Activated CD4-positive, alpha-beta T cell treated with anti-CD3 and anti-CD28 coated beads, Interleukin-2, amount 50 U/mL, for 48 hours (primary cell): ENCODE measurements at places on chromosomes 12 and 14.

GRCh38 chr12:7123806-7124522 is 4.7 kb downstream of the RBP5 start:
- DNase-seq = no peak

GRCh38 chr12:101823039-101823438 is 7.7 kb downstream of the GNPTAB start:
- no peak for DNase-seq

GRCh38 chr14:74712499-74713394 is at the start of the genes AREL1 and FCF1:
AREL1 (minus strand) TSS chr14:74713080; CDS start chr14:74685615, 27,465 bp downstream.
FCF1 (plus strand) TSS chr14:74713144; CDS start chr14:74713198, 54 bp downstream.
- DNase-seq = peak; percentile 82

DNA sequence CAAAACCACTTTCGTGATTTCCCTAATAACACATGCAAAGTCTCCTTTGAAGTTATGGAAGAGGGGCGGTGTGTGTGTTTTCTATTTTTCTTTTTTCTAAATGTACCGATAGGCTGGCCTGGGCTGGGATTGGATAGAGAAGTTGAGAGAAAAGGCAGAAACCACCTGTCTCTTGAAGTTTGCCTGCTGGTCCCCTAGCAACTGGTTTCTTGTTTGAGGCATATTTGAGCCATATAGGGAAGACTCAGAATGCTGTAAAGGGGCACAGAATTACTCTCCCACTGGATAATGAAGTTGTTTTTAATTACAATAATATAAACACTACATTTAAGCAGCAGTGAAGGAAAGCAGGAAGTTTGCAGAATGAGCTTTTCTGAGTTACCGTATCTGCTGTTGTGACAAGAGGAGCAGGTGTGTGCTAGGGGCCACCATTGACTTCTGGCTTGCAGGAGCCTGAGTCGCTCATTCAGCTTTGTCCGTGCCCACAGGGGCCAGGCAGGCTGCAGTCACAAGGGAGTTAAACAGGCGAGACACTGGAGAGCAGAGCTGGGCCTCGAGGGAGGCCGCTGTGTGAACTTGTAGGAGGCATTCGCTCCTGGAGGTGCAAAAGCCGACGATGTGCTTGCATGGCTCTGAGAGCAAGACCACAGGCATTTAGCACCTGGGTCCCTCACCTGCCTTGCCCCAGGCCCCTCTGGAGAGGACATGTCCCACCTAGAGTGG is 173.8 kb upstream of the RGS6 start:
- no peak for DNase-seq

DNA sequence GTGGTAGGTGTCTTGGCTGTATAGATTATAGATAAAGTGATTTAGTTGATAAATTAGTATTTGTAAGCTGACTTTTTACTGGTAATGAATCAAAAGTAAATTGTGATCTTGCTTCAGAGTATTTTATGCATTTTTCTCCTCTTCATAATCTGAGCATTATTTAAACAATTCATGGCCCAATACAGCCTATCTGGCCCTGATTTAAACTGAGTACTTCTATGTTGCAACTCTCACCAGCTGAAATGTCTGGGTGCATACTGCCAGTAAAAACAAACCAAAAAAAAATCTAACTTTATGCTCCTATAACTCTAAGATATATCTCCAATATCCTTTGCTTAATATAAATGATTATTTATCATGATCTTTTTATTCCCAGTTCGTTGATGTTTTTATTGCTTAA is 86.6 kb downstream of the MIA2 start:
- DNase-seq = no peak

- no peak for DNase-seq
These were observed 258.6 kb upstream of the TMEM132C start for GRCh38 chr12:128008341-128008740.

- DNase-seq = no peak
These were observed 19.9 kb downstream of the EIF2B2 start for GRCh38 chr14:75022655-75023054.

DNA sequence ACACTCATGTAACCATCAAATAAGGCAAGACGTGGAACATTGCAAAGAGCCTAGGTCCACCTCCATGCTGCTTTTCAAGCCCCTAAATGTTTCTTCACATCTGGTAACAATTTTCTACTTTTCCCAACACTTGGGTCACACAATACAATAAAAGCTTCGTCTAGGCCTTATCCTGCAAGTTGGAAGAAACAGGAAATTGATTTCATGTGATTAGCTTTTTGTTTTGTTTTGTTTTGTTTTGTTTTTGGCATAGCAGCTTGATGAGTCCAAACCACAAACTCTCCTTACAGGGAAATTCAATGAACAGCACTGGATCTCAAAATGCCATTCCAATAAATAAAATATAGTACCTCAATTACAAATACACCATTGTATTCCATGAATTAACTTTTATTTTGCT is 19.3 kb downstream of the TAS2R50 start:
- DNase-seq = no peak

GRCh38 chr14:23481362-23481970 is 12.0 kb downstream of the NGDN start:
- no peak for DNase-seq

- no peak for DNase-seq
These were observed 76.9 kb downstream of the ATF7IP start for GRCh38 chr12:14442221-14442881.

DNA sequence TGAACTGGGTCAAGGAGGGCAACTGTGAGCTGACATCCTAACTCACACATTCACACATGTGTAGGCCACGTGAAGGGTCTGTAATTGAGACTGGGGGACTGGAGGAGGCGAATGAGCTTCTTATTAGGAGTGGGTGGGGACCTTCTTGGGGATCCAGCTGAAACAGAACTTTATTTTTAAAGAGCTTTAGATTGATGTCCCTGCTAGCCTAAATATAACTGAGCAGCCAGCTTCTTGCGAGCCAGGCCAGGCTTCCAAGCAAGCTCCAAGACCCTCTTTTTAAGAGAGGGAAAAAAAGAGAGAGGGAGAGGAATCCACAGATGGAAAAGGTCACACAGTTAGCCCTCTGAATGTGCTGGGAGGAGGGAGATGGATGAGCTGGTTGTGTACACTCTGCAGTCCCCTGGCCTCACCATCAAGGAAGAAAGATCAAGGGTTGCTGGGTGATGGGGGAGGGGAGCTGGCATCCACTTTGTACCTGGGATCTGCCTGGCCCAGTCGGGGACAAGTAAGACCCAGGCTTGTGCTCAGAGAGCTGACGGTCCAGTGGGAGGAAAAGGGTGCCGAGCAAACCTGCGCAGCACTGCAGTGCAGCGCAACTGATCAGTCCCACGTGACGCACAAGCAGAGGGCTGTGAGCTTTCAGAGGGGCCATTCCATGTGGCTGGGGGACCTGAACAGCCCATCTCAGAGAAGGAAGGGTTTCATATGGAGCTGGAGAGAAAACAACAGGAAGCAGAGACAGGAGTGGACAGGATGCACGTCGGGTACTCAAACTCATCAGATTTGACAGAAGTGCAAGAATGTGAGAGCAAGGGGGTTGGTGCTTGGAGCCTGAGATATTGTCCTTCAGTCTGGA is 154.5 kb downstream of the ZFP36L1 start:
- DNase-seq = no peak

- no peak for DNase-seq
These were observed 10.9 kb downstream of the RNF212B start for GRCh38 chr14:23248601-23249000.

GRCh38 chr14:21711360-21711961 is 37.8 kb upstream of the OR4E1 start:
- no peak for DNase-seq

DNA sequence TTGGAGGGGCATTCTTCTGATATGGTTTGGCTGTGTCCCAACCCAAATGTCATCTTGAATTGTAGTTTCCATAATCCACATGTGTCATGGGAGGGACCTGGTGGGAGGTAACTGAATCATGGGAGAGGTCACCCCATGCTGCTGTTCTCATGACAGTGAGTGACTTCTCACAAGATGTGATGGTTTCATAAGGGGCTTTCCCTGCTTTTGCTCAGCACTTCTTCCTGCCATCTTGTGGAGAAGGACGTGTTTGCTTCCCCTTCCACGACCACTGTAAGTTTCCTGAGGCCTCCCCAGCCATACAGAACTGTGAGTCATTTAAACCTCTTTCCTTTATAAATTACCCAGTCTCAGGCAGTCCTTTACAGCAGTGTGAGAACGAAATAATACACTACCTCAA is 382.4 kb downstream of the VRK1 start:
- peak; percentile 9 for DNase-seq

DNA sequence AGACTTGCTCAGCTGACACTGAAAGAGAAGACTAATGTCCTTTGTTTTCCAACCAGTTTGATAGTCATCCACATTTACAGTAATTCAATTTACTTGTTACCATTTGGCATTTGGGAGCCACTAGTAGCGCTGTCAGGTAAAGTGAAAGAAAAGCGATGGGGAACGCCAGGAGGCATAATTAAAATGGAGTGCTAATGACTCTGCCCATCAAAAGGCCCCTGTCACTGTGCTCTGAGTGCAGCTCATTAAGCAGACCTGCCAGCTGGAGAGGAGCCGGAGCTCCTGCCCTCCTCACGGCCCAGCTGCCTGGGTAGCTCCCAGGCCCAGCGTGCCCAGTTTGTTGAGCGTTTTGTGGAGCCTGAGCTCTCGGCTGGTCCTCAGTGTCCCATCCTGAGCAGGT is 463.6 kb upstream of the CCDC196 start:
- no peak for DNase-seq

DNA sequence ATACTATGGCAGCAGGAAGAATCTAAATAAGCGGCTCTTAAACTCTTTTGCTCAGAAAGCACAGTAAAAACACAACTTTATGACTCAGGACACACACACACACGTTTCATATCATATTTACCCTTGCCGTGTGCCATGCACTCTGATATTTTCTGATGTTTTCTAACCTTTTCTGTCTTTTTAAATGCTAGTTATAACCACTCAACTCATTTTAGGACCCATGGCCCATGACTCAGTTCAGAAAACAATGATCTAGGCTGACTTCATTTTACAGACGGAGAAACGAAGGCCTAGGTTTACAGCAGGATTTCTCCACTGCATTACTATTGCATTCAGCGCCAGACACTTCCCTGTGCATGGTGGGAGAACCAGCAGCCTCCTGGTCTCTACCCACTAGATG is 9.1 kb downstream of the VWF start:
- no peak for DNase-seq

GRCh38 chr14:33282331-33283230 is 343.9 kb downstream of the NPAS3 start:
- no peak for DNase-seq

GRCh38 chr14:99286761-99287160 is 14.8 kb upstream of the BCL11B start:
- no peak for DNase-seq

DNA sequence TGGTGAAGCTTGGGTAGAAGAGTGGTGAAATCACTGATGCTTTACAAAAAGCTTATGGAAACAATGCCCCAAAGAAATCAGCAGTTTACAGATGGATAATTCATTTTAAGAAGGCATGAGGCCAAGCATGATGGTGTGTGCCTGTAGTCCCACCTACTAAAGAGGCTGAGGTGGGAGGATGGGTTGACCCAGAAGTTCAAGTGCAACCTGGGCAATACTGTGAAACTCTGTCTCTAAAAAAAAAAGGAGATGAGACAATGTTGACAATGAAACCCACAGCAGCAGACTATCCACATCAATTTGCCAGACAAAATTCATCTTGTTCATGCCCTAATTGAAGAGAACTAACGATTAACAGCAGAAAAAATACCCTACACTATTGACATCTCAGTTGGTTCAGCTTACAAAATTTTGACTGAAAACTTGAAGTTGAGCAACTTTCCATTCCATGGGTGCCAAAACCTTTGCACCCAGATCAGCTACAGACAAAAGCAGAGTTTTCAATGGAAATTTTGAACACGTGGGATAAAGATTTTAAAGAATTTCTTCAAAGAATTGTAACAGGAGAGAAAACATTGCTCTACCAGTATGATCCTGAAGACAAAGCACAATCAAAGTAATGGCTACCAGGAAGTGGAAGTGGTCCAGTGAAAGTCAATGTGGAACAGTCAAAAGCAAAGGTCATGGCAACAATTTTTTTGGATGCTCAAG is 26.7 kb downstream of the BTG1 start:
- no peak for DNase-seq

GRCh38 chr14:22753586-22753985 is 12.9 kb upstream of the OXA1L start:
- DNase-seq = no peak

GRCh38 chr12:92695577-92695976 is 7.2 kb upstream of the PLEKHG7 start:
- DNase-seq = no peak

DNA sequence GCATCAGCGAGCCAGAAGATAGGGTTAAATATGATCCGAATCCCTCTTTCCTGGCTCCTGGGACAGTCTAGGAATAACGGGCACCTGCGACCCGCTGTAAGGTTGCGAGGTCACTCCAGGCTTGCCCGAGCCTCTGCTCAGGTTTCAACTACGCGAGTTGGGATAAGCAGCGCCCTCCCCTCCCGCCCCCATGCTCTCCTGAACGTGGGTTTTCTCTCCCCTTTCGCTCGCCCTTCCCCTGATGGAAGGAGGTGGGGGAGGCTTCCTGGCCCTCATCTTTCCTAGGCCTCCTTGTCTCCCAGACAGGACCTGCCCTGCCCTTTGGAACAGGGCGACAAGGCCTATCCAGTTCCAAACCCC is 753 bp upstream of the ATP5MC2 start:
- peak; percentile 38 for DNase-seq

GRCh38 chr12:47079981-47080724 is 394 bp upstream of the AMIGO2 start:
- peak; percentile 41 for DNase-seq

DNA sequence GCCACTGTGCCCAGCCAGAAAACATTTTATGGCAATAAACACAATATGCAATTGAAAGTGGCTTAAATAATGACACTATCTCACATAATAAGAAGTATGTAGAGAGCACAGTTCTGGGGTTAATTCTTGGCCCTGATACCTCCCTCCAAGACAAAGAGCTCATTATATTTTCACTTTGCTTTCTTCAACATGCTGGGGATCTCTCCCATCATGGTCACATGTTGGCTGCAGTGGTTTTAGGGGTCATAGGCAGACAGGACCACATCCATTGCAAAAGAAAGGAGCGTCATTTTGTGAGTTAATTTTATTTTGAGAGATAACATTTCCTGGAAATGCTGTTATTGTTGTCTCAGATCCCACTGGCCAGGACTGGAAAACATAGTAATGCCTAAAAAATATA is 8.3 kb upstream of the SLC38A2 start:
- no peak for DNase-seq

- DNase-seq = no peak
These were observed 4.3 kb downstream of the SLC16A7 start for GRCh38 chr12:59600171-59600570.

- DNase-seq = no peak
These were observed 318.2 kb downstream of the TMEM117 start for GRCh38 chr12:44154128-44154527.

DNA sequence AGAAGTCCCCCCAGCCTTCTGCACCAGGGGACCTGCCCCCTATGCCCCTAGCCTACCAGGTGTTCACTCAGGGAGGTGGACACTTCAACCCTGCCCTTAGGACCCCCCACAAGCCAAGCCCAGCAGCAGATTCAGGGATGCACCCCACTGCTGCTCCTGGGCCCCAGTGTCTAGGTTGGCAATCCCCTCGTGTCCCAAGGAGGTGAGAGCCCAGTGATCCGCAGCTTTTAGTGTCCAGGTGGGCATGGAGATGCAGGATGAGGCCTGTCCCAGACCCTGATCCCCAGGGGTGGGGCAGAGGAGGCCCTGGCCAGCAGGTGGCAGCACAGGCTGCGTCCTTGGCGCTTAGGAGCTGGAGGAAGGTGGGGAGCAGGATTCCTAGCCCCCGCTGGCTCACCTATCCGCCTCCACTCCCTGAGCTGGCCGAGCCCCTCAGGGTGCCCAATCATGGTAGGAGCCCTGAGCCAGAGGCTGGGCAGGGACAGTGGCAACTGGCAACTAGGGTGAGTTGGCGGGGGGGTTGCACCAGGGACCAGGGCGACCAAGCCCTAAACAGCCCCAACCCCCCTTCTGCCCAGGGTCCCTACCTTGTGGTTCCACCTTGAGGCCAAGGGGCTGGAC is 4.1 kb downstream of the CKB start:
- peak; percentile 72 for DNase-seq
